Eye (tissue), 1 donor: ENCODE measurements at places on chromosomes 5 and 9.

GRCh38 chr5:142613271-142613671, 72.6 kb downstream of the FGF1 start:
- DNase-seq, result peak; percentile 46

- no peak for DNase-seq
Observed at GRCh38 chr9:69829484-69829883, 8.9 kb downstream of the CFAP95 start.

- DNase-seq, result no peak
Observed at GRCh38 chr5:15695215-15695731, 195.3 kb downstream of the FBXL7 start.

GRCh38 chr9:14063756-14064155, 250.2 kb downstream of the NFIB start:
- no peak for DNase-seq

DNA sequence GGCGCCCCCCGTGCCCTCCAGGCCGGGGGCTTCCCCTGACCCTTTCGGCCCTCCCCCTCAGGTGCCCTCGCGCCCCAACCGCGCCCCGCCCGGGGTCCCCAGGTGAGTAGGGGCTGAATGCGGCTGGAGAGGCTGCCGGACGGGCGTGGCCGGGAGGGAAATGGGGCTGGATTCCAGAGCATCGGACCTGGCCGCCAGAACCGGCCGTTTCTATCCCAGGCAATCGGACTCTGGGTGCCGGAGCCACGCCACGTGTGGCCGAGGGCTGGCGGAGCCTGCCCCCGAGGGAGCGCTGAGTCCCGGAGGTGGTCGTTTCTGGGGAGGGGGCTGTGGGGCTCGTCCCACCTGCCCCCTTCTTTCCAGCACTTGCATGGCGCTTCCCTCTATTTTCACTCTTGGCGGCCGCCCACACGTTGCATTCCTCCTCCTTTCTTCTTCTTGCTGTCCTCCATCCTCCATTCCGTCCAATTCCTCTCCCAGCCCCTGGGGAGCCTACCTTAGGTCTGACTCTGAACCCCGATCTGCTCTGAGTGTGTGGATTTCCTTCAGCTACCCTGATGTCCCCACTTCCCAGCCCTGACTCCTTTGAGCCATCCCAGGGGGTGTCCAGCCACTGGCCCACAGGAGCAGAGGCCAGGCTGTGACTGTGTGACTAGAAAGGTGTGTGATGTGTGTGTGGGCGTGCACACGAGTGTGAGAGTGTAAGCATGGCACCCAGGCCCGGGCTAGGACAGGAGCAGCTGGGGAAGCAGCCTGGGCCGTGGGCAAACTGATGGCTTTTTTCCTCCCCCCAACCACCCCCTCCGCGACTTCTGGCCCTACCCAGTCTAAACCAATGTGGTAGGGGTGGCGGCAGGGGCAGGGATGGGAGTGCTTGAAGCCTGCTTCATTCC, 24.7 kb downstream of the GOLGA2 start:
- no peak for DNase-seq

DNA sequence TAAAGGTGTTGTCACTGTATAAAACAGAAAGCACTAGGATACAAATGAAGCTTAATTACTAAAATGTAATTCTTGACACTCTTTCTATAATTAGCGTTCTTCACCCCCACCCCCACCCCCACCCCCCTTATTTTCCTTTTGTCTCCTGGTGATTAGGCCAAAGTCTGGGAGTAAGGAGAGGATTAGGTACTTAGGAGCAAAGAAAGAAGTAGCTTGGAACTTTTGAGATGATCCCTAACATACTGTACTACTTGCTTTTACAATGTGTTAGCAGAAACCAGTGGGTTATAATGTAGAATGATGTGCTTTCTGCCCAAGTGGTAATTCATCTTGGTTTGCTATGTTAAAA, 43.8 kb downstream of the NDFIP1 start:
- peak; percentile 43 for DNase-seq

GRCh38 chr9:1469996-1470395, 419.8 kb downstream of the DMRT2 start:
- DNase-seq, result no peak

DNA sequence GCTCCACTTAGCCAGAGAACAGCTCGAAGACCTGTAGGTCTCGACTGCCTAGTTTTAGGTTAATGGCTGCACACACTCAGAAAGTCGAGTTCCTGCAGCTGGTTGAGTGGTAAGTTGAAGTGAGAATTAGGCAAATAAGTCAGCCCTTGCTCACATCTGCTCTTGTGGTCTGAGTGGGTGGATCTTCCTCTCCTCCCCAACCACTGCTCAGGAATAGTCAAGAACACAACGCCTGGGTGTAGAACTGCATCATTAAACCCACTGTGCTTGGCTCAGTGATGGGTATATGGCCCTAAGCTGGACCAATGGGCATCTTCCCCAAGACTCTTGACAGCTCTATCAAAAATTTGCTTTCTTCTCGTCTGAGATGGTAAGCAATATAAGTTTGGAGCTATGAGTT, 20.9 kb upstream of the ADAM19 start:
- DNase-seq, result no peak

GRCh38 chr9:126420643-126421564, 94.3 kb downstream of the MVB12B start:
- no peak for DNase-seq

DNA sequence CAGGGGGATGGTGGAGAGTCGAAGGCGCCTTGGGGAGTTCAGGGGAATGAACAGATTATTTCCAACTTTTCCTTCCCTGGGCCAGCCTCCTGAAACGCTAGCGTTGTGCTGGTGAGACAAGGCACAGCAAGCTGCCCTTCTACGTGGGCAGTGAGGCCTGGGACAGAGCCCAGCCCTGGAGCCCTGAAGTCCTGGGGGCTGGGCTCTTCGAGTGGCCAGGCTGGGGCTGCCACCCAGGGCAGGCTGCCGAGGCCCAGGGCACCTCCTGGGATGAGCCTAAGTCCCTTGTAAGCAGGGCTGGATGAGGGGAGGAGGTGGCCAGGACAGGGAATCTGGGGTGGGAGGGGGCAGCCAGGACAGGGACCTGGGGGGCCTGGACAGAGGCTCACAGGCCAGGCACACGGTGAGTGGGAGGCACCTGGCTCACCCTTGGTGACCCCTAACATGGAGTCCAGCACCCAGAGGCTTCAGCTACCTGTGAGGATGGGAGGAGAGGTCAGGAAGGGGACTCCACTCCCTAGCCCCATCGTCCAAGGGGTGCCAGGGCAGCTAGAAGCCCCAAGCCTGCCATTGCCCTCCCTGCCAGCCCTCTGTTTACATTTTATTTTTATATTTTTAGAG, 1.3 kb upstream of the LCN12 start:
- no peak for DNase-seq

GRCh38 chr5:569358-569867, 42.7 kb upstream of the CEP72 start:
- no peak for DNase-seq

DNA sequence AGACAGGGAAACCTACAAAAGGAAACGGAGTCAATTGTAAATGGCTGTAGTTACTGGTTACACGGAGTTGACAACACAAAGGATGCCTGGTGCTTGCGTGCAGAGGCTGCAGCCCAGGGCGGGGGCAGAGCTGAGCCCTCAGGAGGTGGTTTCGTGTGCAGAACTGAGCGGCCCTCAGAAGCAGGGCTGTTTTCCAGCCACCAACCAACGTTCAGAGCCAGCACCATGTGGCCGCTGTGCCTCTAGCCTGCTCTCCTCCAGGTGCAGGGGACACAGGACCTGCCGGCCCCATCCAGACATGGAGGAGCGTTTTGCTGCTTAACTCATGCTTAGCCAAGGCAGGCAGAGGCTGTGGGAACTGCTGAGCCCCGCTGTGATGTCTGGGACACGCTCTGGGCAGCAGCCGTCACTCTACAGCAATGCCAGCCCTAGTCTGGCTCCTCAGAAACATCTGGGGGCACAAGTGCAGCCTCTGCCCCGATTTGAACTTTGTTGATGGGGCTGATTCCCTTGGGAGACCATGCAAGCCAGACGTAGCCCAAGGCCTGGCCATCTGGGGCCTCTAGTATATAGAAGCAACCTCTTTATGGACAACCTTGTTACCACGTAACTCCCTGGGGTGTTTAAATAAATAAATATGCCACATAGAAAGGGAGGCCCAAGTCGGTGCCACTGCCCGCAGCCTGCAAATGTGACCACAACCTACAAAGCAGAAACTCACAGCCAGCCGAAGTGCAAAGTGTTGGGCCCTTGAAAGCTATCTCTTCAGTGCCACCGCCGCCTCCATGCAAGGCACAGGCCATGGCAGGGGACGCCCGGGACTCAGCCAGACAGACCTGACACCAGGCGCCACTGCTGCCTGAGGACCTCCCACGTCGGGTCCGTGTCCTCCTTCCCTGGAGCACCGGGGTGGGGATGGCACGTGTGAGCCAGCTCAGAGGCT, 42.1 kb downstream of the NKD2 start:
- DNase-seq, result peak; percentile 48

DNA sequence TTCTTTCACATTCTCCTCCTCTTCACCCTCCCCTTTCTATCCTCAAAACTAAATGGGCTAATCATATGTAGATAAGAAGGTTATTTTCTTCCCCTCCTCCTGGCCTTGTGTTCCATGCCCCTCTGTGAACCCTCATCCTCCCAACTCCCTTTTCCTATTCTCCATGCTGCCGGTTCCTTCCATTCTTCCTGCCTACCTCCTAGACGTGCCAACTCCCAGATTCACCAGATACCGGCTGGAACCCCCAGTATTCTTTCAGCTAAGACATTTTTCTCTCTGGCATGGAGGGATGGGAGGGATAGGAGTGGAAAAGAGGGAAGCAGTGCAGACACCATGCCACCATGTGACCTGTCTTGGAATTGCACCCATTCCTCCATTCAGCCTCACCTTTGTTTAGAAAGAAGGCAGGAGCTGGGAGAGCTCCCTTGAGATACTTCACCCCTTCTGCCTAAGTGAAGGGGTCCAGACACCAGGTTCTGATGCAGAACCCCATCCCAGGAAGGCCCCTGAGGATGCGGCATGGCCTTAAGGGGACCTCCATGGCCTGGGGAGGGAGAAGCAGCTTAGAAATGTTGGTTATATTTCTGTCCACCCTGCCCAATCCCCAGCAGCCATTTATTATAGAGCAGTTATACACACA, 4.8 kb downstream of the DNAJB5 start:
- peak; percentile 84 for DNase-seq

DNA sequence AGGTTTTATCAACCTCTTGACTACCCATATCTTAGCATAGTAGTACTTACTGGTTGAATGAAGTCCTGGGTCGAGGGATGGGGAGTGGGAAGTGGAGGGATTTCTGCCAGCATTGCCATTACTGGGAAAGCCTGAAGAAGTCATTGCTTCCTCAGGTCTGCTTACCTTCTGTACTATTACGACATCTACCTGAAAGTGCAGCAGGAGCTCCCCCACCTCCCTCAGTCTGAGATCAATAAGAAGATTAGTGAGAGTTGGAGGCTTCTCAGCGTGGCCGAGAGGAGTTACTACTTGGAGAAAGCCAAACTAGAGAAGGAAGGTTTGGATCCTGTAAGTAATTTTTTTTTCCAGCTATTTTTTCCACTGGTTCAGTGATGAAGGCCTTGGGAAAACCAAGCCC, 5.8 kb downstream of the HMGXB3 start:
- no peak for DNase-seq
